Hematopoietic multipotent progenitor cell (in vitro differentiated cells): ENCODE measurements at places on chromosomes 11 and 22. TPM values are rescaled to one million over a fixed set of nuclear protein-coding genes. Genes with fewer than 3 reads are reported as not detected.

Gene OR8G5
- not detected for total RNA-seq

Gene MPZL2
- total RNA-seq, result 2.4 TPM

Gene MEN1
- total RNA-seq, result 66.5 TPM

Gene SLC22A12
- not detected for total RNA-seq

Gene MYEOV
- not detected for total RNA-seq

Gene EIF3F
- 1,083 TPM for total RNA-seq

Gene CHST1
- total RNA-seq, result under 0.01 TPM

Gene MPPED1
- total RNA-seq, result under 0.01 TPM

Gene INPP5J
- 1.6 TPM for total RNA-seq

Gene HDHD5
- 31.5 TPM for total RNA-seq

Gene MUC6
- under 0.01 TPM for total RNA-seq

Gene OR4C3
- total RNA-seq, result not detected

Gene INCENP
- total RNA-seq, result 27.7 TPM

Gene GALNT18
- 0.54 TPM for total RNA-seq

Gene HEPHL1
- under 0.01 TPM for total RNA-seq

Gene APOA5
- not detected for total RNA-seq

Gene TTLL1
- total RNA-seq, result 12.9 TPM

Gene KCNQ1
- total RNA-seq, result 1.1 TPM

Gene SPDYC
- total RNA-seq, result not detected

Gene EHF
- total RNA-seq, result not detected

Gene FTH1
- 500 TPM for total RNA-seq

Gene GGTLC3
- not detected for total RNA-seq

Gene C11orf42
- total RNA-seq, result not detected

Gene FIBIN
- not detected for total RNA-seq

Gene DSCAML1
- 0.27 TPM for total RNA-seq

Gene ESAM
- 5.4 TPM for total RNA-seq

Gene THOC5
- 50.9 TPM for total RNA-seq

Gene ANGPTL5
- not detected for total RNA-seq

Gene POTEH
- total RNA-seq, result not detected

Gene CABP4
- total RNA-seq, result 1.6 TPM

Gene KRTAP5-10
- not detected for total RNA-seq

Gene OSBP2
- 6.2 TPM for total RNA-seq

Gene MTMR3
- total RNA-seq, result 57.6 TPM

Gene BEST1
- total RNA-seq, result 1.9 TPM

Gene GSTT2
- not detected for total RNA-seq

Gene CLCF1
- total RNA-seq, result 0.81 TPM

Gene OR52N4
- 1.3 TPM for total RNA-seq

Gene MS4A12
- not detected for total RNA-seq

Gene CD44
- total RNA-seq, result 616 TPM

Gene GVQW3
- 7.0 TPM for total RNA-seq

Gene BAIAP2L2
- under 0.01 TPM for total RNA-seq

Gene OR5A1
- under 0.01 TPM for total RNA-seq

Gene NOL12
- total RNA-seq, result 27.2 TPM

Gene TRIM6
- total RNA-seq, result 2.4 TPM

Gene MS4A4E
- 0.54 TPM for total RNA-seq

Gene CNIH2
- total RNA-seq, result 2.7 TPM
